ENCODE measurements at places on chromosomes 4 and X.

GRCh38 chrX:132406106-132406505 is 82.7 kb downstream of the MBNL3 start:
- DNase-seq = no peak

- no peak for DNase-seq
Observed at GRCh38 chrX:53441531-53442321, 7.6 kb upstream of the HSD17B10 start.

DNA sequence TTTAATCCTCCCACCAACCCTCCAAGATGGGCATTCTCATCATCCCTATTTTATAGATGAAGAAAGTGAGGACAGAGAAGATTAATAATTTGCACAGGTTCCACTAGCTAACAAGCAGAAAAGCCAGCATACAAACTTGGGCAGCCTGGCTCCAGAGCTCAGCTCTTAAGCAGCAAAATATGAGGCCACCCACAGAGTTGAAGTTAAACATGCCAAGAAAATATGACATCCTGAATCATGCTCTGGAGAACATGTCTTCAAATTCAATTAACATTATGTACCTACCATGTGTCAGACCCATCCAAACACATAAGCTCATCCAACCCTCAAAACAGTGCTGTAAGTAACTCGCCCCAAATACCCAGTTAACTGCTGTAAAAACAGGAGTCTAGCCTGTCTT is 33.9 kb downstream of the USP46 start:
- DNase-seq = no peak

- DNase-seq = no peak
Observed at GRCh38 chr4:25320336-25320735, 7.8 kb downstream of the ZCCHC4 start.

DNA sequence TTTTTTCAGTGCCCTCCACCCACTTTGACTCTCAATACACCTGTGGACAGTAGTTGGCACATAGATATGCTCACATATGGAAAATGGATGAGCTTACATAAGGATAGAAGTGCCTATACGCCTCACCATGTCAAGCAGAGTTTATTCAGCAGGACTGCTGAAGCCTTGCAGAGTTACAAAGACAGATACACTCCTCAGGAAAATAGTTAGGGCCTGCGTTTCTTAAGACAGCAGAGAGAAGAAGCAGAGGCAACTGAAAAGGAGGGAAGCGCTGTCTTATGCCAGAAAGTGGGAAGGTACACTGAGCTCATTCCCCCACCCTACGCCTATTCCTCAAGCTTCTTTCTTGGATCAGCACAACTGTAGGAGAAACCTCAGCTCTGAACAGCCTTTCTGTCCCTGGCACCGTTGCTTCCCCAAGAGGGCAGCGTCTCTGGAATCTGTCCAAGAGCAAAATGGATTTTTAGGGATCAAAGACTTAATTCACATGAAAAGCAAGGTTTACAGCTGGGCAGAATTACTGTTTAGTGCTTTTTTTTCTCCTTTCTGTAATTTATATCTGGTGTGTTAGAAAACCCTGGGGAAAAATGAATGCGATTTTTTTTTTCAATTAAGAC is 37.3 kb upstream of the MBTPS2 start:
- DNase-seq = no peak

GRCh38 chr4:169275180-169275579 is 4.4 kb upstream of the SH3RF1 start:
- no peak for DNase-seq

DNA sequence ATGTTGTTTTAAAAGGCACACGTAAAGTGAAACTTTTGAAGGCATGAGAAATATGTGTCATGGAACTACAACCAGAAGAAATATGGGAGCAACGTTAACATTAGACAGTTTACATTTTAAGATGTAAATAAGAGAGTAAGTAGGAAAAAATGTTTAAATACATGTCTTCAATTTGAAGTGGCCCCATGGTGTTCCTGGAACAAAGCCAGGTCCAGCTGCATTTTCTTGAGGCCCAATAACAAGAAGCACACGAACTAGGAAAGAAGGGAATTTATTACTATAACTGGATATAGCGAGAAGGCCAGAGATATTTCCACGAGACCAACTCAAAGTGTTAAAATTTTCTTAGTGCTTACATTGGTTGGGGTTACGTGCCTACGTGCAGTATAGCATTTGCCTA is 458.1 kb downstream of the KCTD8 start:
- no peak for DNase-seq

DNA sequence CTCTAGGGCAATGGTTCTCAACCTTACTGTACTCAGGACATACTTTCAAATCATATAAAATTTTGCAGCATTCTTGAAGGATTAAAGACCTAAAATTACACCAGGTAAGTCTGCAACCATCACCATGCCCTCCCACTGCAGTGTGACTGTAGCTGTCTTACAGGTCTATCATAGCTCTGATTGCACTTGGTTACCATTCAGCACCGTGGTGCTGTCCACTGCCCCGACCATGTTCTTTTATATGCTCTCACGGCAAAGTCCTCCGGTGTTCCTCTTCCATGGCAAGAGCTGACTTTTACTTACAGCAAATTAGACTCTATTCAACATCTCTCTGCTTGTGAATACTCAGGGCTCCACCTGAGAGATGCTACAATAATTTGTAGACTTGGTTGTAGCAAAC is 11.5 kb downstream of the CRMP1 start:
- DNase-seq = no peak

DNA sequence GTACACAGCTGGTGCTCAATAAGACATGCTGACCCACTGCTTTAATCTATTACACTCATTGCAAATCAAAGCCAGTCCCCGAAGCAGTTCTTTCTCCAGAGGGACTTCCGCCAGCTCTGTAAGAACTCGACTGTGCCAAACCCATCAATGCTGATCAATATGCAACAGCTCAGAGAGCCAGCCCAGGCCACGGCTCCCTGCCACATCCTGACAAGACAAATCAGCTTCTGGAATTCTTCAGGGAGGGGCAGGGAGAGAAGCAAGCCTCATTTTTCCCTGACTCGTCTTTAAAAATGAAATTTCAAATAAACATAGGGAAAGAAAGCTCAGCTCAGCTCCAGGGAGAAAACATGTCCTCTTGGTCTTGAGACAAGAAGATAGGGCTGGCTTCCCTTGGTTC is 5.3 kb upstream of the ADRA2C start:
- no peak for DNase-seq

GRCh38 chr4:155620637-155621036 is 46.0 kb upstream of the GUCY1A1 start:
- DNase-seq = no peak

DNA sequence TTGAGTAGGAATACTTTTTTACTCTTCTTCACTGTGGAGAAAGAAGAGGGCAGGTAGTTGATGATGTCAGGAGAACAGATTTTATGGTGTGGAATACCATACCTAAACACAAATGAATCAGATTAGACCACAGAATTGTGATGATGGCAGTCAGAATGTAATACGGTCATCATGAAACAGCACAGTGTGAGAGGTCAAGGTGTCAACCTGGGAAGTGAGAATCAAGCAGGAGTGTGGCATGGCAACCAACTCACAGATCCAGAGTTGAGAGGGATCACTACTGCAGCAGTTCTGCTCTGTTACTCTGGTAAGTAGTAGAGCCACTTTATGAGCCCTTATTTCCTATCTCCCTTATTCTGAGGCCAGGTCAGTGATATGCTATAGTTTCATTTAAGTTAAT is 27.7 kb downstream of the METTL14 start:
- DNase-seq = no peak

DNA sequence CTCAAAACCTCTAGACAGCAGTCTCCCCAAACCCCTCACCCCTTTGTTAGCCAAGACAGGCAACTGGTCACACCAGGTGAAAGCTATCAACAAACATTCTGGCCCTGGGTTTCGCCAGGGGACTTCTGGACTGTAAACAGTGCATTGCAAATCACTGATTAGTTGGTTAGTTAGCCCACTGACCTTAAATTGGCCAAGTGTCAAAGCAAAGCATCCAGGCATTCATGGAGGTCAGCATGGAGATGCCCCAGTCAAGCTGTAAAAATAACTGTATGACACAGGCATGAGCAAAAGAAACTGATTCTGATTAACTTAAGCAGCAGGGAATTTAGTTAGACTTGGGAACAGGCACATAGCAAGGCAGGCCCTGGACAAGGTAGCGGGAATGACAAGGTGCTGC is 156.0 kb upstream of the TTC29 start:
- no peak for DNase-seq

- peak; percentile 37 for DNase-seq
Observed at GRCh38 chrX:65985922-65986588, 53.8 kb downstream of the VSIG4 start.

GRCh38 chr4:187550256-187550950 is 445.2 kb upstream of the ZFP42 start:
- DNase-seq = no peak

- no peak for DNase-seq
Observed at GRCh38 chr4:69830192-69830559, 29.8 kb downstream of the SULT1E1 start.

- no peak for DNase-seq
Observed at GRCh38 chr4:105171912-105172311, 25.2 kb downstream of the TET2 start.

- DNase-seq = no peak
Observed at GRCh38 chr4:104641418-104641817, 146.7 kb upstream of the CXXC4 start.

GRCh38 chr4:155597933-155598451 is 68.7 kb upstream of the GUCY1A1 start:
- DNase-seq = no peak

DNA sequence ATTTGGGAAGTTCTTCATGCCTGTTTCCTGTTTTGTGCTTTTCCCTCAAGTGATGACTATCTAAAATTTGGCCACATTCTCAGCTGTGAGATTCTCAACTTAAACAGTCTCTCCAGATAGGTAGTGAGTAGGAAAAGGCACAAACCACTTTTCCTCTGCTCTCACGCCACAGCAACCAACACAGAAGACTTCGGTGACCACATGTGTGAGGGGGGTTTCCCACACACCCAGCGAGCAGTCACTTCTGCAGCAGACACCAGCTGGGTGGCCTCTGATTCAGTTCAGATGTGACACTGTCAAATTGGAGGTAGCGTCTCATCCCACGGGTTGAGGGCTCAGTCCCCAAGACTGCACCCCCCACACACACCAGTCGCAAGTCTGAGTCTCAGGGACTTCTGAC is 25.1 kb upstream of the CLDN34 start:
- DNase-seq = no peak

DNA sequence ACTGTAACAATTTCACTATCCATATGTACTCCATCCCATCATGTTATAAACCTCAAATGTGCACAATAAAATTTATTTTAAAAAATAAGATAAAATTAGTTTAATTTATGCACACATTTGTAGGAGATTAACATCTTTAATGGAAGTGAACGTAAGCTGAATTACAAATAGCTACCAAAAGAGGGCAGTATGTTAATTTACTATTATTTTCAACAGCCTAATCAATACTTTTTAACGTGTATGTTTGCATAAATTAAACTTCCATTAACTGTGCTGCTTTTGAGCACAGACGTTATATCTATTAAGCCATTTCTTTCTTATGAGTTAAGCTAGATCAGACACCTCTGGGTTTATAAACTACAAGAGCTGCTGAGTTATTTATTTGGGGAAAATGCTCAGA is 56.5 kb upstream of the PHKA2 start:
- no peak for DNase-seq

- DNase-seq = no peak
Observed at GRCh38 chr4:41506130-41506529, 31.8 kb upstream of the LIMCH1 start.

GRCh38 chr4:174120446-174121295 is 162.8 kb downstream of the FBXO8 start:
- peak; percentile 58 for DNase-seq

GRCh38 chr4:73005514-73005913 is 64.0 kb downstream of the COX18 start:
- DNase-seq = peak; percentile 15

- no peak for DNase-seq
Observed at GRCh38 chr4:26346203-26346620, 25.4 kb downstream of the RBPJ start.

DNA sequence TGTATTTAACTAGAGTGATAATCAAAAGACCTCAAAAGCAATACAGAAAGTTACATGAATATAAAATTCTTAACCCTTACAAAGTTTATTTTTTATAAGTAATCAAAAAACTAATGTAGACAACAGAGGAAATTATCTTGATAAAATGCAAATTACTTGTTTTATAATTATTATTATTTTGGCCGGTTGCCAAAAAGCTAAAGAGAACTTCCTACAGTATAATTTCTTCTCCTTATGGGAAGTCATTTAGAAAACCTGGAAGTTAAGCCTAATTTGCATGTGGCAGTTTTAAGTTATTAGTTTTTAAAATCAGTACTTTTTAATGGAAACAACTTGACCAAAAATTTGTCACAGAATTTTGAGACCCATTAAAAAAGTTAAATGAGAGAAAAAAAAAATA is 621.3 kb upstream of the PCDH10 start:
- DNase-seq = no peak

DNA sequence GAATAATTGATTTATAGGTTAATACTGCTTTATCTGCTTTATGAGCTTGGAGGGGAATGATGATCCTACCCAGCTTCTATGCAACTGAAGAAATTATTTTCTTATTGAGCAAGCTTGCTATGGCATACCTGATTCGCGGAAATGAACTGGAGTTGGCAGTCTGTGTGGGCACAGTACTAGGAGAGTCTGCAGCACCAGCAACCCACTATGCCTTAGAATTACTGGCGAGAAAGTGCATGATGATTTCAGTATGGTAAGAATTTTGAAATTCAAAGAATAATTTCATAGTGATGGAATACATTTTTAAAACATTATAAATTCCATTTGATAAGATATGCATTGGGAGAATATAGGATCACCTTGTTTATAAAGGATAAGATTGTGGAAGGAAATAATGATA is 32.3 kb downstream of the SPATA4 start:
- no peak for DNase-seq

DNA sequence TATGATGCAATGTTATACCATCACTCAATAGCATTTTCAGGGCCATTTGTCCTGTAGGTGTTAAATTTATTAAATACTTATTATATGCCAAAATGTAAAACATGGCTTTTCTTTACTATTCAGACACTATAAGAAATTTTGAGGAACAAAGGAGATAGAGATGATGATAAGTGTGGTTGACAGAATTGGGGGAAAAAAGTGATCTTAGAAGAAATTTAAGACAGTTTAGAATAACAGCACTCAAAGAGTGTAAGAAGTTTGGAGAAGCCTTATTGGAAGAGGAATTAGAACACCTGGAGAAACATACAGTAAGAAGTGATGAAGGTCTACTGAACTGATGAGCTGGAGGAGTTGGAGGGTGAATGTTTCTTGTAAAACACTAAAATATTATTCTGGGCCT is 12.8 kb upstream of the AFP start:
- no peak for DNase-seq

GRCh38 chr4:128307123-128307571 is 19.5 kb upstream of the PGRMC2 start:
- DNase-seq = no peak

GRCh38 chr4:151744614-151745013 is 16.2 kb downstream of the GATB start:
- no peak for DNase-seq

DNA sequence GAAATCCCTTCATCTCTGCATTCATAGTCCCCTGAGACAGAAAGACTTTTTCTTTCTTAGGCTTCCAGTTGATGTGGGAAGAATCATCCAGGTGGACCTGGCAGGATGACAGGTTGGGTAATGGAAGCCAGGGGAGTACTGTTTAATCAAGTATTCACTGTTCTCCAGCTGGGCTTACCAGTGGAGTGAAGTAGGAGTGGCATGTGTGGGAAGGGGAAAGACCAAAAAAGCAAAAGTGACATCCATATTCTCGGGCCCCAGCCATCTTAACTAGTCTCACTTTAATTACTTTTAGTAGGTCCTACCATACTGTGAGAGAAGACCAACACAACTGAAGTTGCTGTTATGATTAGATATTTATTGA is 18.5 kb downstream of the VSIG4 start:
- no peak for DNase-seq

- DNase-seq = peak; percentile 56
Observed at GRCh38 chrX:40945361-40945713, 139.9 kb upstream of the USP9X start.

Measured in muscle of arm (tissue), 14 donors.